ENCODE measurements at places on chromosomes 2 and 18.

GRCh38 chr2:119871725-119872124 lies 112.0 kb downstream of the PTPN4 start:
- DNase-seq, result no peak

DNA sequence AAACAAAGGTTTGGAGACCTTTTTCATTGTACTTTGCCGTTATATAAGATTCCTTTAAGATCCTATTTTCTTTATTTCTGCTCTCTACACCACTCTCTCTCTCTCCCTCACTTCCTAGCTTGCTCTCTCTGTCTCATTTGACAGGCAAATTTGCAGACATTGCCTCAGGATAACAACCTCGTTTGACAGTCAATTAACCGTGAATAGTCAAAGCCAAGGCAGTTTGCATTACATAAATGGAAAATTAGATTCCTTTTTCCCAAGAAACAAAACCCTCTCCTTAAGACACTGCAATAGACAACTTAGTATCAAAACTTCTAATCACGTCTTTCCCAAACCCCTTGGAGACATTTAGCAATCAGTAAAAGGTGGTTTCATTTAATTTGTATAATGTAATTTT lies 7.4 kb downstream of the SKOR2 start:
- no peak for DNase-seq

- DNase-seq, result no peak
Measured at GRCh38 chr2:238101891-238102841, 2.0 kb downstream of the ESPNL start.

GRCh38 chr2:147600223-147600622 lies 244.6 kb upstream of the ACVR2A start:
- no peak for DNase-seq

DNA sequence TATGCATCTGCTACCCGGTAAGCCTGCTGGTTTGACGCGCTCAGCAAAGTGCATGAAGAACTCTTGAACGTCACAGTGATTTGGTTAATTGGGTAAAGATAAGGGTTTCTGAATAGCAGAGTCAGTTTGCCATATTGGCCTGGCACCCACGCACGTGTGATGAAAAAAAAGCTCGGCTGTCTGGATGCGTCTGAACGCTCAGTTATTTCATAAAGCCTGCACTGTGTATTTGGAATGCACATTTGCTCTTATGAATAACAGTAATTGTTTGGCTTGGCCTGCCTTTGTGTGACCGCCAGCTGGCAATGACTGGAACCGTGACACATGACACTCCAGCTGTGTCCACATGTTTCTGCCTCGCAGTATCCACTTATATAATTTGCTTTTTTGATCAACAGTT lies 129.2 kb upstream of the MEIS1 start:
- DNase-seq, result no peak

DNA sequence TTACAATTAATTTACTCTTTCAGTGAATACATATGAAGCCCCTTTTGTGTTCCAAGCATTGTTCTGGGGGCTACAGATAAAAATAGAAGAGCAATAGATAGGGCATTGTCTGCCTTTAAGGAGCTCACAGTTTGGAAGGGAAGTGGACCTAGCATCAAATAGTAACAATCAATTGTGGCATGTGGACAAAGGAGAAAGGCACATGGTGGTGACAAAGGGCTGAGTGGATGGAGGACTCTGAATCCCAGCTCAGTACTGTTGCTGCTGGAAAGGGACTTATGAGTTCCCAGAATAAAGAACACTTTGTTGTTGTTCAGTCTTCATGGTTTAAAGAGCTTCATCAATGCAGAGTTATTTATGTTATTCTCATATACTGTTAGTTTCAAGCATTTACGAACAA lies 217.7 kb downstream of the HRH4 start:
- no peak for DNase-seq

GRCh38 chr2:158745866-158746382 lies 49.2 kb upstream of the DAPL1 start:
- DNase-seq, result no peak

DNA sequence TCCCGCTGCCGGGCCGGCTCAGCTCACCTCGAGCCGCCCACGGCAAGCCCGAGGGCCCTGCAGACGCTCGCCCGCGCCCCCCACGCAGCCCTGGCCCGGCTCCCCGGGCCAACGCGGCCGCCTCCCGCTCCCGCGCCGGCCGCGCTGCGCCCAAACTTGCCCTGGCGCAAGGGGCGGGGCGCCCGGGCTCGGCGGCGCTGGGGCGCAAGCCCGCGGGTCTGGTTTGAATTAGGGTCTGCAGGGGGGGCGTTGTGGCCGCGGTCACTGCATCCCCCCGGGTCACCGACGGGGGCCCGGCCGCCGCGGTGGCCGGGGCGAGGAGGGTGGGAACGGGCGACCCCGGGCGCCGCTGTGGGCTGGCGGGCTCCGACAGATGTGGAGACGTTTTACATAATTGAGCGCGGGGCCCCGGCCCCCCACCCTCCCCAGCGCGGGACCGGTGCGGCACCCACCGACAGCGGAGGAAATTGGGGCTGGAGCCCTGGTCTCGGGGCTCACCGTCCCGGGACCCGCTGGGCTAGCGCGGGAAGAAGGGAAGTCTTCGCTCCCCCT lies 690 bp downstream of the SDC1 start:
- no peak for DNase-seq

GRCh38 chr18:23878336-23878900 lies 136.1 kb upstream of the TTC39C start:
- DNase-seq, result no peak

DNA sequence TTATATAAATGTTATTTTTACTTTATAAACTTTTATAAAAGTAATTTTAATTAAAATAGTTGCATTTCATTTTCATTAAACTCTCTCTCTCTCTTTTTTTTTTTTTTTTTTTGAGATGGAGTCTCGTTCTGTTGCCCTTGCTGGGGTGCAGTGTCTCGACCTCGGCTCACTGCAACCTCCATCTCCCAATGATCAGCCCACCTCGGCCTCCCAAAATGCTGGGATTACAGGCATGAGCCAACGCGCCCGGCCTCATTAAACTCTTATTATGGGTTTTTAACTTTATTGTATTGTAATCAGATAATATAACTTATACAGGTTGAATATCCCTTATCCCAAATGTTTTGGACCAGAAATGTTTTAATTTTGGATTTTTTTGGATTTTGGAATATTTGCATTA lies 10.9 kb upstream of the NPPC start:
- DNase-seq, result no peak

DNA sequence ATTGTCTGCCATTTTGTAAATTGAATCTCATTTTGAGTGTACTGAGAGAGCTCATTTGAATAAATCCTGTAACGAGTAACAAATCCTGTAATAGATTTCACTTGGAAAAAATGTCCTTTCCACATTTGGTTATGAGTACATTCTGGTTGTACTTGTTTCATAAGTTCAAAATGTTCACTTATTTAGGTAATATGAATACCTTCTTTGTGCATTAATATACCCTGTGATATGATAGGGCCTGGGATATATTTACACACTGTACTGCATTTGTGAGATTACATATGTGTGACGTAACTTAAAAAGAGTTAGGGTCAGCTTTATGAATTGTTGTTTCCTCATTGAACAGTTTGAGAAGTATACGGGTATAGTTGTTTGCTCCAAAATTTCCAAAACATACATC lies 16.1 kb downstream of the AGFG1 start:
- no peak for DNase-seq

GRCh38 chr2:100071335-100072043 lies 70.9 kb downstream of the AFF3 start:
- no peak for DNase-seq

- DNase-seq, result peak; percentile 49
Measured at GRCh38 chr2:218367415-218368149, 10.9 kb downstream of the CATIP start.

DNA sequence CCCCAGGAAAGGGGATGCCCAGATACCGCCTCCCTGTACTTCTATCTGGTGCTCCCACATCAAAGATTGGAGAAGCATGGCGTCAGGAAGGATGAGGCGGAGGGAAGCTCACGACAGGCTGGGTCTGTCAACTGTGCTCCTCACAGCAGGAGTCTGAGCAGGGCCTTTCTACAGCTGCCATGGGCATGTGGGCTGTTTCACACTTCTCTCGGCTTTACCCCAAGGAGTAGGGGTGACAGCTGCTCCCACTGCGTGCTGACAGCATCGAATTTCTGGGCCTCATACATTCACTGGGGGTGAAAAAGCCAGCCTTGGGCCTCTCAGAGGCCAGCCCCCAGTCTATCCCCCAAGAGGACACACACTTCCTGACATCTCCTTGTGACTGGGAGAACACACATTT lies 21.1 kb downstream of the NEURL3 start:
- no peak for DNase-seq

- peak; percentile 68 for DNase-seq
Measured at GRCh38 chr2:70516596-70516995, 37.0 kb downstream of the TGFA start.

- peak; percentile 34 for DNase-seq
Measured at GRCh38 chr2:120283649-120284048, 31.0 kb downstream of the RALB start.

DNA sequence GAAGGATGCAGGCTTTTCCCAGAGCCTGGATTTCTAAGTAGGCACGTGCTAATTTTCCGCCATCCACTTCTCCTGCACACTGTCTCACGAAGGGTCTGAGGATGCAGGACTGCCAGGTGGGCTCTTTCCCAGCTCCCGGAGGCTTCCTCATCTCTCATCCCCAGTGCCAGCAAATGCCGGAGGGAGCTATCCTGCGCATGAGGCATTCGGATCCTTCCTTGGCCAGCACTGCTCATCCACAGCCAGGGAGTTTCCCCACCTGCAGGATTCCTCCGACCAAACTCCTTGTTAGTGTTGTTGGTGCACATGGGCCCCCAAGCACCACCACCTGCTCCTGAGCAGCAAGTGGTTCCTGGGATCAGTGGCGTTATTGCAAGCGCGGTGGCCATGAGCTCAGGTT lies 5.0 kb downstream of the CNDP1 start:
- no peak for DNase-seq

DNA sequence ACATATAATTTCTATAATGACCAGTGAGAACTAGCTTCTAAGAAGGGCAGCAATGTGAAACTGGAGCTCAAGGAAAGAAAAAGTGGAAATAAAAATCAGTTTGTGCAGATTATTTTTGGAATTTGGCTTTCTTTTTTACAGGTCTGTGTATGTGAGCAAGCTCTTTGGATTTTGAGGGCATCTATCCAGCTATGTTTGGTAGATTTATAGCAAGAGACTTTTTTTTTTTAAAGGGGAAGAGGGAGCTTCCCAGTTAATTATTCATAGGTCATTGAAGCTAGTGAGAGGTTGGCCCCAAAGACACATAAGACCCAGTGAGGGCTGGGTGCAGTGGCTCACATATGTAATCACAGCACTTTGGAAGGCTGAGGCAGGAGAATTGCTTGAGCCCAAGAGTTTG lies 24.0 kb upstream of the COLEC12 start:
- peak; percentile 85 for DNase-seq

DNA sequence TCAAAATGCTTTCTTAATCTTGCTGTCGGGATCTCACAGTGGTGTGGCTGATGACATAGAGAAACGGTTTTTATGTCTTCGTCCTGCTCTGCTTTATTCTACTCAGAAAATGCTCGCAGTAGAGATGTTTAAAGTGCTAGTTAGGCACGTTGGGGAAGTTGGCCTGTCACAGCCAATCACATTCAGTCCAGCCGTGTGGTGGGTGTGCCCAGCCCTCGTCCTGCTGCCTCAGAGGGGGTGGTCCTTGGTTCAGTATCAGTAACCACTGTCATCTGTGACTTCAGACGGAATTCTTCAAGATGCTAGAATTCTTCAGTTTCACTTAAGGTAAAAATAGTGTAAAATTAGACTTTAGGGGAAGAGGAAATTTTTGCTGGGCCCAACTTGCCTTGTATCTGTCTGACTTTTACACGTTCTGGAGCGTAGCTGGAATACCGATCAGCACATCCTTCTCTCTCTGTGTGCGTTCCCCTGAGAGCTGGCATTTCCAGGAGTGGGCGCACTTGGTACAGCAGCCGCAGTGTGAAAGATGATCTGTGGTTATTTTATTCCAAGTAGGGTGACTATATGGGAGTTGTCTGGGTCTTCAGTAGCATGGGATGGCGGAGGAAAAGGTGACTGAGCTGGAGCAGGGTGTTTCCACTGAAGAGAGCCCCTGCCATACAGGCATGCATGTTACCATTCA lies 18.5 kb downstream of the TRAF3IP1 start:
- no peak for DNase-seq

DNA sequence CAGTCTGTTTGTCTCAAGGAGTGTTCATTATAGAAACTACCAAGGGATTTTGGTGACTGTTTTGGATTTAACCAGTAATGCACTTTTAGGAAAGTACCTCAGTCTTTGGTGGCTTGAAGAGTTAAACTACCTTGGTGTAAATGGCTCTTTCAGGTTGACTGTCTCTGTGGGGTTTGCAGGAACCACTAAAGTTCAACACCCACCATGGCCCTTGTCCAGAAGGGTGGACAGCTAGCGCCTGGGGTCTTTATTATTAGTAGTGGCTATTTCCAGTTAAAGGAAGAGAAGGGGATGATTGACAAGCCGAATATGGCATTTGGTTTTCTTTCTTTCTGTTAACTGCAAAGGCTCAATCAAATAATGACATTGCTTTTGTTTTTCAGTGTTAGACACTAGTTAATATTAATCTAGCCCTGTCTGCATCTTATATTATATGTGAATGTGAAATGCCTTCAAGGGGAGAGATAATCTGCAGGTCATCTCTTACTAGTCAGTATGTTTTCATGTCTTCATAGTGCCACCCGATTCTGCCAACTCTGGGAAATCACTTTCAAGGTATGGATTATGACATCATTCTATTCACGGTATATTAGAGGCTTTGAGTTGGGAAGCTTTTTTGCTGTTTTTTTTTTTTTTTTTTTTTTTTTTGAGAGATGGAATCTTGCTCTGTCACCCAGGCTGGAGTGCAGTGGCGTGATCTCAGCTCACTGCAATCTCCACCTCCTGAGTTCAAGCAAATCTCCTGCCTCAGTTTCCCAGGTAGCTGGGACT lies 56.4 kb downstream of the MAP4K4 start:
- no peak for DNase-seq

DNA sequence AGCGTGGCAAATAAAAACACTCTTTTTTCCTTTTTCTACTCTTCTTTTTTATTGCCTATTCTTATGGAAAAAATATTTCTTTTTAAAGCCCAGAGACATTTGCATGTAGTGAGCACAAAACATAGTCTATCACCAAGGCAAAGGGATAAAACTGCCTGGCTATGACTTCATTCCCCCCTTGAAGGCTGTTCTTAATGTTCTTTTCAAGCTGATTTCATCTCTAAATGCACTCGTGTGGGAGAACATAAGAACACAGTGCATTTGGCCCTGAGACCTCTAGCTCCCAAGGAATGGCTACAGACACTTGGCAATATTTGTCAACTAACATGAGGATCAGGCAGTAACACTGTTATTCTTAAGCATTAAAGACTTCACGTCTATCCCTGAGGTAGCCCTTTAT lies 17.4 kb upstream of the DNAJC10 start:
- DNase-seq, result no peak

- DNase-seq, result peak; percentile 62
Measured at GRCh38 chr2:63842149-63843061, 709 bp downstream of the UGP2 start.

- no peak for DNase-seq
Measured at GRCh38 chr2:105841551-105841950, 96.8 kb downstream of the NCK2 start.

DNA sequence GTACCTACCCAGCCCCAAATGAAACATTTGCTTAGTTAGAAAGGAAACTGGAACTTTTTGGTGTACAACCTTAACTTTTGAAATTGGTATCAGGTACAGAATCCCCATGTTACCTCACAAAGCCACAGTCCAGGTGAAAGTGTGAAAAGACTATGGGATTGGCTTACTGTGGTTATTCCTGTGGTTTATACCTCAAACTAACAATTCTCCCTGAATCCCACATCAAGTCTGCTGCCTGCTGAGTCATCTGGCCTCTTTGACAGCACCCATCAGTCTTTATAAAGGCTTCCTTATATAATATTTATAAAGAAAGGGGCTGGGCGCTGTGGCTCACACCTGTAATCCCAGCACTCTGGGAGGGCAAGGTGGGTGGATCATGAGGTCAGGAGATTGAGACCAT lies 164.6 kb downstream of the TMEM247 start:
- peak; percentile 82 for DNase-seq
